Small intestine (tissue), 16 donors: ENCODE measurements at places on chromosomes 7 and 10. TPM values are rescaled to one million over a fixed set of nuclear protein-coding genes. Genes with fewer than 3 reads are reported as not detected.

Gene GIMAP4
- 4.2 TPM for polyA plus RNA-seq

Gene ASB15
- not detected for polyA plus RNA-seq

Gene CNNM1
- not detected for polyA plus RNA-seq

Gene CALY
- 3.0 TPM for polyA plus RNA-seq

DNA sequence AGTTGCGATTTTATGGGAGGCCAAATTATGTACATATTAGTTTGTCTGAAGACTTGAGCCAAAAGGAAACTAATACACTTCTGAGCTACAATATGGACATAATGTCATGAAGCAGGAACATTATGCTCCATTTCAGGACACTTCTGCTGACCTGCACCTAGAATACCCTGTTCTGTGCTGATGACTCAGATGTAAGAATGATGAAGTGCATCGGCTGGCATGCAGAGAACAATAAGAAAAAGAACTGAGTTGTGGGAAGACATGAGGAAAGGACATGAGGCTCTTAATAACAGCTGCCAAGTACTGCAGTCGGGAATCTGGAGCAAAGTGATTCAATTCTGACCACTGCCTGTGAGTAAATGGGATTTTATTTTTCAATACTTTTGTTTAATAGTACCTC is 192.9 kb upstream of the VSTM2A start:
- no peaks in the 10 kb centered on the region for H3K36me3 ChIP-seq
- no peak overlapping the region for H3K4me3 ChIP-seq
- DNase-seq: no peak
- no peaks in the 10 kb centered on the region for H3K4me1 ChIP-seq
- H3K27me3 ChIP-seq: no peaks in the 10 kb centered on the region

Gene SUPV3L1
- polyA plus RNA-seq: 38.4 TPM

GRCh38 chr7:71354716-71355115 is 222.8 kb downstream of the GALNT17 start:
- H3K36me3 ChIP-seq: no peaks in the 10 kb centered on the region
- DNase-seq: no peak
- H3K4me3 ChIP-seq: no peak overlapping the region
- no peaks in the 10 kb centered on the region for H3K4me1 ChIP-seq
- no peak overlapping the region for H3K27ac ChIP-seq

Gene LOXL4
- not detected for polyA plus RNA-seq

Gene ANAPC16
- 142 TPM for polyA plus RNA-seq

Gene GFRA1
- 2.8 TPM for polyA plus RNA-seq

Gene AGBL3
- 0.89 TPM for polyA plus RNA-seq

- H3K4me3 ChIP-seq: no peak overlapping the region
- H3K36me3 ChIP-seq: no peaks in the 10 kb centered on the region
- no peak overlapping the region for H3K27ac ChIP-seq
- H3K4me1 ChIP-seq: peaks cover 7% of the 10 kb centered on the region
- peak; percentile 28 for DNase-seq
- H3K27me3 ChIP-seq: no peaks in the 10 kb centered on the region
Observed at GRCh38 chr10:137031-137430, 1.8 kb downstream of the ZMYND11 start.
